ENCODE measurements at places on chromosomes 1 and 21.

DNA sequence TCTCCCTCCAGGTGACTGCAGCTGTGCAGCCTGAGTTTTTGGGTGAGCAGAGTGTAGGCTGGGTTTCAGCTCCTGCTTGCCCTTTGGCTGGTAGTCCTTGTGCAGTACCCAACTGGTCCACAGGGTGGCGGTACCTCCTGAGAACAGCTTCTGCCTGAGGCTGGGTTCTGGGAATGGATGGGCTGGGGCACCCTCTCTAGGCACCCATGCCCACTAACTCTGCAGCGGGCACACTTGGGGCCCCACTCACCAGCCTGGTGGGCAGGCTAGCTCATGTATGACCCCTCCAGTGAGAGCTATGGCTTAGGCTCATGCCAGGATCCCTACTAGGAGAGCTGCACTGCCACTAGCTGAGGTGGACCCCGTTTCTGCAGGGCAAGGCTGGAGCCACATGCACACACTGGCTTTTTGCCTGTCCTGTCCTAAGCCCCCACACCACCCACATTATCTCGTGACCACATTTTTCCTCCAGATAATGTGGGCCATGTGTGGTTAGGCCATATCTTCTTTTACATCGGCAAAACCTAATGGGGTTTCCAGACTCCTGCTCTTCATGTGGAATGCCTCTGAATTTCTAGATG, 15.5 kb upstream of the GSTM4 start:
- no peak for DNase-seq

GRCh38 chr1:169327875-169328274, 39.7 kb downstream of the NME7 start:
- no peak for DNase-seq

- no peak for DNase-seq
These were observed 3.3 kb downstream of the AMPD2 start for GRCh38 chr1:109622895-109623294.

- DNase-seq, result no peak
These were observed 25.9 kb downstream of the COL6A1 start for GRCh38 chr21:46007492-46007868.

GRCh38 chr21:42864286-42864685, 15.1 kb downstream of the WDR4 start:
- no peak for DNase-seq

DNA sequence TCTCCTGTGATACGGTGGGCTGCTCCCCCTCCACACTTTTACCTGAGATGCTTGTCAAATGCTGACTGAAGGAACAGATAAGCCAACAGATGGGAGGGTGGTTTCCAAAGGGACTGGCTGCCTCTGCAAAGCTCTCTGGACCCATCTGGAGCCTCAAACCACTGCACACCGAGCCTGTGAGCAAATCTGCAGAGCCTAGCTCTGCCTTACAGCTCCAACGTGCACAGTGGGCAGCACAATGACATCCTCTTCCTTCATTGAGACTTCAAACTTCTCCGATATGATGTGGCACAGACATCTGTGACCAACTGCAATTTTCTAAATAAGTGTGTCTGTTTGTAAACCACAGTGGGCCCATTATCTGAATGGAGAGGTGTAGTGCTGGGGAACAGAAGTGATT, 26.2 kb upstream of the KNCN start:
- no peak for DNase-seq

GRCh38 chr1:203322500-203323179, 17.3 kb downstream of the BTG2 start:
- no peak for DNase-seq

GRCh38 chr1:60956520-60956919, 125.8 kb upstream of the NFIA start:
- no peak for DNase-seq

- no peak for DNase-seq
These were observed 23.7 kb upstream of the ETV3 start for GRCh38 chr1:157161901-157162300.

DNA sequence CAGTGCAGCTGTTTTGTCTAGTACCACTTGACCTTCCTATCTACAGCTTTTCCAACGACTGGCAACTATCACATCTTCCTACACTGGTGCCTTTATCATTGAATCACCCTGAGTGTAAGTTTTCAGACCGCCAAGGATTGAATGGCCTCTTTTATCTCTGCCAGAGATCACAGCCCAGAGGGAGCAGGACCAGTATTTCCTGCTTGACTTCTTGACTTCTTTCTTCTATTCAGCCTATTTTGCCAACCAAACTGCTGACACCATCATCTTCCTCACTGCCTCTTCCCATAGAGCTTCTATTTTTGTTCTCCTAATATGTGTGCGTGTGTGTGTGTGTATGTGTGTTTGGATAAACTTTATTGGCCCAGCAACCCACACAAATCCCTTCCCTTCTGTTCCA, 53.8 kb downstream of the SERBP1 start:
- DNase-seq, result no peak

DNA sequence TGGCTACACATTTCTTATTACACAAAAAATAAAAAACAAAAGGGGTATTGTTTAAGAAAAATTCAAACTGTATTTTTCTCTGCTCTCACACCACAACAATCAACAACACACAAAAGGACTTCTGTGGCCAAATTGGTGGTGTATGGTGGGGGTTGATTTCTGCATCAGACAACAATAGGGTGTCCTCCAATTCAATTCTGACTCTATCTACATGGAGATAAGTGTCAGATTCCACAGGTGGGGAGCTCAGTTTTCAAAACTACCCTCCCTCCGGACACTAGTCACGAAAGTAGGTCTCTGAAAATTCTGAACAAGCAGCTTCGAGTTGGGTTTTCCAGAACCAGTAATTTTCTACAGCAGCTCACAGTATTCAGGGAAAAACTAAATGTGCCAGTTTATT, 744.9 kb upstream of the NCAM2 start:
- DNase-seq, result no peak

- DNase-seq, result no peak
These were observed 117.1 kb upstream of the C8B start for GRCh38 chr1:57082711-57083439.

DNA sequence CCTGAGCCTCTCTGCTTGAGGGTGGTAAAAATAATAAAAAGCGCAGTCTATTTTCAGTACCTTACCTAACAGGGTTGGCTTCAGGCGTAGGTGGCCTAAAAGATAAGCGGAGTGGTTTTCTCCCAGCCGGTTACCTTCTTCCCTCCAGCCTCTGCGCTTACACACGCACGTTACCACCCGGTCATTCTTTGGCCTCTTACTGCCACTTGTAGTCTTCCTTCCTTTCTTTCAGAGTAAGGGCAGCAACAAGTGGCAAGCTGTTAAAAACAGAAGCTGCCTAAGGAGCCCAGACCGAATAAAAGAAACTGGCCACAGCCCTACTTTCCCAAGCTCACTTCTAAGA, 35.4 kb downstream of the CLCA1 start:
- no peak for DNase-seq

GRCh38 chr1:12513181-12513580, 104.8 kb downstream of the DHRS3 start:
- no peak for DNase-seq

DNA sequence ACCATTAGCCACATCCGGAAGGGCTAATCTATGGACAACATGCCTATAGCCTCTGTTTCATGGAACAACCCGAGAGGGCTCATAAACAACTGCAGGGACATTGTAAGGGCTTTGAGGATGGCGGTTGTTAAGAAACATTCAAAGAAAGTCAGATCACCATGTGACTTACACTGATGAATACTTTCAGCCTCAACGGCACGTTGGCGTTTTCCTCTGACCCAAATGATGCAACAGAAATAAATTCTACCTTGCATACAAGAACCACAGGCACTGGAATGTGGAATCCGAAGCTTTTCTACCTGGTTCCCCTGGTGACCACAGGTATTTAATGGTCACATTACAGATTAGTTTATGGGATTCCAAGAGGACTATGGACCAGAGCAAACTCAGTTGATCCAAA, 107.0 kb downstream of the CLIC6 start:
- no peak for DNase-seq

Data from GM12892 (cell line).